ENCODE measurements at places on chromosomes 2 and 18.

- peak; percentile 98 for DNase-seq
Observed at GRCh38 chr2:67846370-67847070, 216.3 kb downstream of the C1D start.

GRCh38 chr18:5746844-5747243 is 148.5 kb downstream of the TMEM200C start:
- no peak for DNase-seq

GRCh38 chr2:191299866-191300265 is 54.7 kb downstream of the MYO1B start:
- peak; percentile 14 for DNase-seq

DNA sequence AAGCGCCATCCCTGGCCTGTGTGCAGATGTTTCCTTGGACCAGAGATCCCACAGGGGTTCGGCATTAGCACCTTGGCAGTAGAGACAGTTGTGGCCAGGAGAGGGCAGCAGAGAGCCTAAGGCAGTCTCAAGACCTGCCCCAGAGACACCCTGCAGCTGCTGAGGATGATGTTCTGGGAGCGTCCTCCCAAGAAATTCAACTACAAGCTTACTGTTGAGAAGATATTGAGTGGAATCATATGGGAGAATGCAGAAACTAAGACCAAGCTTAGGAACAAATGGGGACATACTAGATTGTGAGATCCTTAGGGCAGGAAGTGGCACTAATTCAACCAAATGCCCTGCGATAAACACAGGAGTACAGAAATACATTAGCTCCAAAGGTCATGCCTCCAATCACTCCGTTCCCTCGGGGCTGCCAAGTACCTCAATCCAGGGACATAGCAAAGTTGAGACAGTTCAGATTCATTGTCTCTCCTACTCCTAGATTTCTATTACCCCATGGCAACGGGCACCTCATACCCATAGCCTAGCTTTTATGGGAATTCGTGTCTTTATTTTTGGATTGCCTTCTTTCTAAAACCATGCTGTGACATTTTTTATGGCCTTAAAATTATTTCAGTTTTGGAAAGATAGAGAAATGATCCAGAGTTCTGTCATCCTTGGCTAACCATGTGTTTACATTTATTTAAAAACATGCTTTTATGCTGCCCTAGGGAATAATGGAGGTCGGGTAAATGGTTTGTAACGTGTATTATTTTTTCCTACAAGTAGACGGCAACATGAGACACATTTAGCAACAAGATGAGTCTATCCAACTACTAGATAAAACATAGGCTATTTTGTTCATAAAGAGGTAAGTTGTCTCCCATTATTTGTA is 2.2 kb upstream of the ERMN start:
- peak; percentile 81 for DNase-seq

DNA sequence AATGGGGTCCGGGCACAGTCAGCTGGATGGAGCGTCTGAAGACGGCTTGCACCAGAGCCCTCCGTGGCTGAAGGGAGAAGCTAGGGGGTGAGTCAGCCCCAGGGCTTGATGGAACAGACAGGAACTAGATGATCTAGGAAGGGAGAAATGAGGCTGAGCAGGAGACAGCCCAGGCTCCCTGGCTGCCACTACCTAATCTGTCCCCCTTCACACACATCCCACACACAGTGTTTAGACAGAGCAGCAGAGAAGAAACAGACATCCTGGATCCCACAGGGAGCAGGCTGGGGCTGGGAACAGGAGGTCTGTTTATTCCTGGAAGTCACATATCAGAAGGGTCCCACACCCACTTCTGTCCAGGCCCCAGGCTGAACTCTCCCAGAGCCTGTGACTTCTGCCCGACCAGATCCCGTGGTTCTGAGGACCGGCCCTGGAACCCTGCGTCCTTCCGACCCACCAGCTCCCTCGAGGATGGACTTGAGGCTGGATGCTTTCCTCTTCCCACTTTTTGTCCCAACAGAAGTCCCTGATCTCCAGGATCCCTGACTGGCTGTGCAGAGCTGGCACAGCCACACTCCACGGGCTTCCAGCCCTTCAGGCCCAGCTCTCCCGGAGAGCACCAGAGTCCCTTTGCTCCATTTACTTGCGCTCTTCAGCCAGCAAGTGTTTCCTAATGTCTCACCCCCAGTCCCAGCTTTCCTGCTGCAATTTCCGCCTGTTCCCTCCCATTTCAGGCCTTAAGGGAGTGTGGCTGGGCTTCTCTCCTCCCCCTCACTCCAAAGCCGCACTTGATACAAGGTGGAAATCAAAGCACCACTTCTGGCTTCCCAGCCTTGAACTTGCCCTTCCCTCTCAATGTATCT is 1.5 kb upstream of the GPBAR1 start:
- DNase-seq = peak; percentile 84

- peak; percentile 35 for DNase-seq
Observed at GRCh38 chr18:37564711-37565100, 892 bp downstream of the CELF4 start.

- no peak for DNase-seq
Observed at GRCh38 chr2:241302759-241303651, 12.5 kb downstream of the HDLBP start.

- peak; percentile 13 for DNase-seq
Observed at GRCh38 chr2:29532436-29532835, 388.9 kb downstream of the ALK start.

GRCh38 chr2:179837408-179837807 is 24.0 kb downstream of the ZNF385B start:
- DNase-seq = peak; percentile 68

DNA sequence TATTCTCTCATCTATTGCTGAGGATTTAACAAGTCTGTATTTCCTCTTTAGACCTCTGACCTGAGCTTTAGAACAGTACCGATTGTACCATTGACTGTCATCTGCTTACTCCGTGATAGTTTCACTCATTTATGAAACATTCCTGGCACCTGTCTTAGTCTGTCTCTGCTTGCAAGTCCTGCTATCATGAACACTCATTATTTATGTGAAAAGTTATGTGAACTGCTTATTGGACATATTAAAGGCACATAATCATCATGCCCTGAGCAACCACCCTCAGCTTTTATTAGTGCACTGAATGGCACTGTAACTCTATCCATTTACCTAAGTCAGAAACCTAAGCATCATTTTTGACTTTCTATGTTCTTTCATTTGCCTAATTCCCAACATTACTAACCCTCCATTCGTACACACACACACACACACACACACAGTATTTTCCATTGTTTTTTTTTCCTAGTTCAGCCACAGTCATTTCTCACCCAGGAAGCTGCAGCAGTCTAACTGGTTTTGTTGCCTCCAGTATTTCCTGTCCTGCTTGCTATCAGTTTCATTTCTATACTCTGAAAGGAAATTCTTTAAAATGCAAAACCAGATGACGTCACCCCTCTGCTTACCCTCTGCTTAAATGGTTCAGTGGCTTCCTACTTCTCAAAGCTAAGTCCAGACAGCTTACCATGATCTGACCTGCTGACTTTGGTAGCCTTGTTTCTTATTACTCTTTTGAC is 146.1 kb downstream of the HAUS1 start:
- peak; percentile 90 for DNase-seq

DNA sequence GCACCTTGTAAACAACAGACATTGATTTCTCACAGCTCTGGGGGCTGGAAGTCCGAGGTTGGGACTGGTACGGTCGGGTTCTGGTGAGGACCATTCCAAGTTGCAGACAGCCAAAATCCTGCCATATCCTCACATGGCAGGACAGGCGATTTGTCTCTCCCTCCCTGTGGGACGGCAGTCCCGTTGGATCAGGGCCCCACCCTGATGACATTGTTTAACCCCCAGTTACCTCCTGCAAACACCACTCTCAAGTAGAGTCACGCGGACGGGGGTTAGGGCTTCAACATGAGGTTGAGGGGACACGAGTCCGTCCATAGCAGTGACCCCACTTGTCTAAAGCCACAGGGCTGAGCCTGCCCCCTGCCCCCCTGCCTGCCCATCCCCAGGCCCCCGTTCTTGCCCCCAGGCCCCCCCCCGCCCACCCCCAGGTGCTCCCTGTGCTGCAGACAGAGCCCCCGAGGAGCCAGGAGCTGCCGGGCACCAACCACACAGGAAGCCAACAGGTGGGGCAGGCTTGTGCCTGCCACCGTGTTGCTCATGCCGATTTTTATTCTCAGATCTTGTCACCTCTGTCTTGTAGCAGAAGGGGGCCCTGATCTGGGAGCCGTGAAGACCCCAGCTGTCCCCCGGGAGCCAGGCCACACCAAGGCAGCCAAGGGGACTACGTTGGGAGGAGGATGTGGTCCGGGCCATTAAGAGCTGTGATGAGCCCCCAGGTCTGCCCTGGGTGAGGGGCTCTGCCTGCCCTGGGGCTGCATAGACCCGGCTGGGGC is 82.2 kb downstream of the NFATC1 start:
- no peak for DNase-seq

GRCh38 chr18:27500531-27500930 is 315.4 kb upstream of the CHST9 start:
- DNase-seq = no peak

- DNase-seq = no peak
Observed at GRCh38 chr18:75268364-75268646, 57.7 kb downstream of the TSHZ1 start.

- DNase-seq = no peak
Observed at GRCh38 chr18:1983746-1984515, 587.4 kb downstream of the METTL4 start.

GRCh38 chr2:200380833-200381542 is 74.5 kb downstream of the SPATS2L start:
- peak; percentile 83 for DNase-seq

GRCh38 chr18:46642561-46642960 is 14.5 kb downstream of the LOXHD1 start:
- DNase-seq = no peak

Data from cardiac fibroblast (primary cell).